Uterus (tissue), 4 donors: ENCODE measurements at places on chromosomes 7 and 10. TPM values are rescaled to one million over a fixed set of nuclear protein-coding genes. Genes with fewer than 3 reads are reported as not detected.

The ZNF32 gene
- total RNA-seq = 83.5 TPM

The SPDYE18 gene
- total RNA-seq = not detected

- no peak for DNase-seq
Measured at GRCh38 chr10:73785721-73786511, 510 bp downstream of the ZSWIM8 start.

GRCh38 chr7:38052786-38053185 is 125.3 kb upstream of the STARD3NL start:
- DNase-seq = no peak

DNA sequence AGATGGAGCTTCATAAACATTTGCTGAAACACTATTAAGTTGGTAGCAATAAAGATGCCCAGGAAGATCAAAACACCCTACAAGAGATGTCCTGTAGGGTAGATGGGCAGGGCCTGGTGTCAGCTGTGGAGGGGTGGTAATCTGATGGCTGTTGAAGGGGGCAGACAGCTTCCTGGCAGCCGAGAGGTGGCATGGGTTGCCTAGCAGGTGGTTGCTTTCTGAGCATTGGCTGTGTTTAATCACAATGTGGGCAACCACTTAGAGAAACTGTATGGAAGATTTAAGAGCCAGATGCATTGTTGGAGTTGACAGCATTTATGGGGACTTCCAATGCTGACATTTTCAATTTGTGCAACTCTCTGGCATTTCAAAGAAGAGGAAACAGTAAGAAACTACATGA is 79.9 kb upstream of the SLC26A5 start:
- DNase-seq = no peak

- no peak for DNase-seq
Measured at GRCh38 chr10:89095701-89096391, 105.2 kb downstream of the FAS start.

GRCh38 chr7:112266141-112266540 is 59.6 kb downstream of the ZNF277 start:
- DNase-seq = no peak

GRCh38 chr10:26172131-26172530 is 44.4 kb upstream of the GAD2 start:
- no peak for DNase-seq
